ENCODE measurements at places on chromosomes 5 and 9.

GRCh38 chr5:33041586-33041985, 330.5 kb downstream of the NPR3 start:
- DNase-seq, result no peak

- no peak for DNase-seq
These were observed 118.6 kb upstream of the CXCL14 start for GRCh38 chr5:135697251-135697958.

DNA sequence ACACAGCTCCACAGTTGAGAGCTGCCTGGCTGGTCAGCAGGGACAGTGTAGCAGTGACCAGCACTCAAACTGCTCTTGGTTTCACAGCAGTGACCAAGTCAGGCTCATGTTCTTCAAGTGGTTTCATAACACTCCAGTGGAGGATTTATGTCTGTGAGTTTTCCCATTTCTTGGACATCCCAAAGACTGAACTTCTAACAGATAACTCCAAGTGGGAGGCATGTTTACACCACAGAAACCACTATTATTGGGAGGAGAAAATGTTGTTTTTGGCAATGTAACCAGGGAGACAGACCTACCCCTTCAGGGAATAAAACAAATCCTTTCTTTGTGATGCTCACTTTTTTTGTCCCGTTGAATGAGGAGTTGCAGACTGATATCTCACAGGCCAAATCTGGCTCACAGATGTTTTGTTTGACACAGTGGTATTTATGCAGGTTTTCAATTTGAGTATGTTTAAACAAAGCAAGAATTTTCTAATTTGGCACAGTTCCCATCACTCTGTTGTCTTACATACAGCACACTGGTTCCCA, 141.5 kb downstream of the RMI1 start:
- DNase-seq, result no peak

DNA sequence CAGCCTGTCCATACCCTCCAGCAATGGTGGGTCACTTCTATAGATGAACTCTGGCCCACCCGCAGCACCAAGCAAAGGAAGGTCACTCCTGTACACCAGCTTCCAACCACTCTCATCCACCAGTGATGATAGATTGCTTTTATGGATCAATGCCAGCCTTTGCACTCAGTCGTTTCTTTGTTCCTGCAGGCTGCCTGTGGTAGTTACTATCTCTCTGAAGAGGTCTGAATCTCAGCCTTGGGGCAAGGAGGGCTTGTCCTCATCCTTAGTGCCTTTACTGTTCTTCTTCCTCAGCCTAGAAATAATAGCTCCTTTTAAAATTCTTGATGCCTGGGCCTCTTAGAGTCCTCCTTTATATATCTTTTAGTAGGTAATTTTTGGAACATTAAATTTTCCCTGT, 100.8 kb downstream of the TMC1 start:
- no peak for DNase-seq

DNA sequence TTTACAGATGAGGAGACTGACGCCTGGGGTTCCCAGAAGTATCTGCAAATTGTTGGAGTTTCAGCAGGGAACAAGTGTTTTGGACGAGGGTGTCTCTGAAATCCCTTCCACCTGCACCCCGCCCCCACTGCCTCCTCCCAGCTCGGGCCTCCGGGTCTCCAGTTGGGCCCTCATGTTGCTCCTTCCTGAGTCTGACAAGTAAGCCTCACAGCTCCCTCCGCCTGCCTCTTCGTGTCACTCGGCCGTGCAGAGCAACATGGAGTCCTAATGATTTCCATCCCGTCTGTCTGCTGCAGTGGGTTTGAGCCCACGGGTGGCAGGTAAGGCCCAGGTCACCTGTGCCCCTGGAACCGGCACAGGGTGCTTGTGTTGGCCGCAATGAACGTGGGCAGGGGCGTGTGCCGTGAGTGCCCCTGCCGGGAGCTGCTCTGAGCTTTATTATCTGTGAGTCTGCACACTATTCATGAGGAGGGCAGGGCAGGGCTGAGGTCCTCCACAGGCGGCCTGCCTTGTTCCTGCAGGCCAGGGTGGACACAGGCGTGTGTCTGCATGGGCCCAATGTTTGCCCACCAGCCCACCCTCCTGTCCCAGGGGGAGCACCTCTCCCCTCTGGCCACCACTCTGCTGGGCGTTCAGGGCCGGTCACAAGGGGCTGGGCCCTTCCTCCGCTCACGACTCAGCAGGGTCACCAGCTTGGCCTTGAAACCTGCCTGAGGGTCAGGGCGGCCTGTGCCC, 6.1 kb downstream of the DOK3 start:
- no peak for DNase-seq

DNA sequence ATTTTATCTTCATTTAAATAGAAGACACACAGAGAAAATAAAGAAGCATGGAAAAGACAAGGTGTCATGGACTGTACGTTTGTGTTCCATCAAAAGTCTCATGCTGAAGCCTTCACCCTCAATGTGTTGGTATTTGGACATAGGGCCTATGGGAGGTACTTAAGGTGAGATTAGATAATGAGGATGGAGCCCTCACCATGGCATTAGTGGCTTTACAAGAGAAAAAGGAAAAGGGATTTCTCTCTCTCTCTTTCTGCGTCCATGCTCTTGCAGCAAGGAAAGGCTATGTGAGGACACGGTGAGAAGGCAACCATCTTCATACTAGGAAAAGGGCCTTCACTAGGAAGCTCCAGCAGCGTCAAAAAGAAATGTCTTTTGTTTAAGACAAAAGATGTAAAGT, 797.0 kb upstream of the CDH10 start:
- no peak for DNase-seq

DNA sequence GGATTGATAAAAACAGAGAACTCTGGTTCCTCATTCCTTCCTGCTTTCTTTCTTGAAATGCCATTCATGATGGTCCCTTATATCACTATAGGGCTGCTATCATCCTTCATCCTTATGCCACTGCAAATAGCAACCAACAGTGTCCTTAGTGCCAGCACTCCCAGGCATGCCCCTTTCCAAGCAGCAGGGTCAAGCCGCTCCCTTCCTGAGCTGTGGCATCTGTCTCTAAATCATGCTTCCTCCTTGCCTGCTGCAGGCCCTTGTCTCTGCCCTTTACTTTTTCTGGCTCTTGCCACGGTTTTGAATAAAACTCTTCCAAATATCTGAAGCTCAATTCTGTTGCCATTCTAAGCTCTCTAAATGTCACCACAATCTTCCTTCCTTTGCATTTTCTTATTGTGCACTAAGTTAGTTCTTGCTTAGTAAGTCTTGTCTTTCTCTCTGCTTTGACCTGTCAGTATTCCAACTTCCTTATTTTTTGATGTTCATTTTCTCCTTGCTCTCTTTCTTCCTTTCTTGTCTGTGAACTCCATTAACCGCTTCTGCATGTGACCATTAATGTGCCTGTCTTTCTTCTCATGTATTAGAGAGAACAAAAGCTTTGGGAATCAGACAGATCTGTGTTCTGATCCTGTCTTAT, 19.9 kb downstream of the TLR4 start:
- no peak for DNase-seq

DNA sequence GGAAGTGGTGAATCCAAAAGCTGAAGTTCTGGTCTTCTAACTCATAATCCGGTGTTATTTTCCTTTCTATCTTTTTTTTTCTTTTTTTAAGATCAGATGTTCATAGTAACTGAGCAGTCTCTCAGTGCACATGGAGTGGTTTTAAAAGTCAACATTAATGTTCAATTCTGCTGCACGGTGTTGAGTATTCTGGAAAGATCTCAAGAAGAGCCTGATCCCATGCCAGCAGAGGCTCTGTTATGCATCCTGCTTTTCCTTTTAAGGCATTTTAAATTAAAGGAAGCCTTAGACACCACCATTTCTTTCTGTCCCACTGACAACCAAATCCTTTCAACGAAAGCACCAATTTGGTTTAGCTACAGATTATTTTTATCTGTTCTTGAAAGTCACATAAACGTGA, 33.4 kb downstream of the SEMA5A start:
- DNase-seq, result no peak

- peak; percentile 35 for DNase-seq
These were observed 111.9 kb downstream of the ROR2 start for GRCh38 chr9:91837981-91838731.

GRCh38 chr5:41213340-41213739, at the start of gene C6:
TSS of gene C6 (minus strand) at chr5:41213532. CDS start at chr5:41203230, 10,302 bp downstream.
- no peak for DNase-seq

DNA sequence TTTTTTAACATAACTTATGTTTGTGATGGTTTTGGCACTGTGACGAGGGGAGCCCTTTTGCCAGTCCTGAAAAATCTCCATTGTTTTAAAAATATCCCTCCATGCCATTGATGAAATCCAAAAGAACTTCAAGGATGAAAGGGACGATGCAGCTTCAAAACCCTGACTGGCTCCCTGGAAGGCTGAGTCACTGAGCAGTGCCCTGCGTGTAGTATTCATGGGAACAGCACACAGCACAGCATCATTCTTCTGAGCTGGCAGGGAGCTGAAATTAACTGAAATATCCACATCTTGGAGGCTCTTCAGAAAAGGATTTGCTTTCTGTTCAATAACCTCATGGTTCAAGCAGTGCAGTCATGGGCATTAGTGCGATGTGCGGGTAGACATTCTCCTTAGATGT, 29.7 kb downstream of the PDE4D start:
- no peak for DNase-seq
